ENCODE measurements at places on chromosomes 11 and 22.

DNA sequence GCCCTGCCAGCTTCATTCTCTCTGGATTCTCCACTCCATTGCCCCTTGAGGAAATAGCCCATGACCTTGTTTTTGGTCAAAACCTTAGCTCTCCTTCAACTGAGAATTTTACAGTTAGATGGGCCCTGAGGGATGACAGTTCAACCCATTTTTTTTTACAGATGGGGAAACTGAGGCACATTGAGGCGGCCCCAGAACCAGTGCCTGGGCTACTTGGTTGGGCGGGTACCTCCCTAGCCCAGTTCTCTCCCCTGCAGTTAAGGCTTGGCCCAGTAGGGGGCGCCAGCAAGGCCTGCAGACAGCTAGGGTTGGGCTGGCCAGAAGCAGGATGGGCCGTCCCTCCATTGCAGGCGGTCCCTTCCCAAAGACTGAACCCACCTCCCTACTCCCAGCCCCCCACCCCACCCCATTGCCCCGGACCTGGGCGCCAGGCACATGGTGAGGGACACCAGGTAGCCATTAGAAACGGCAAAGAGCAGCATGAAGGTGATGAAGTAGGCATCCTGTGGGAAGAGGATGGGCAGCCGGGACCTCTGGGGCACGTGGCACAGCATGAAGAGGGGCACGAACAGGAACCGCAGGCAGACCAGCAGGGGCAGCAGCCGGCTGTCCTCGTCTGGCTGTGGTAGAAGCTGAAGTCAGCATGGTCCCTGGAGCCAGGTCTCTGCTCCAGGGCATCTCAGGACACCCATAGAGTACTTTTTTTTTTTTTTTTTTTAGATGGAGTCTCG lies 7.6 kb downstream of the SLC29A2 start:
- DNase-seq: peak; percentile 92

- no peak for DNase-seq
Observed at GRCh38 chr11:36186340-36187175, 102.7 kb downstream of the COMMD9 start.

- no peak for DNase-seq
Observed at GRCh38 chr11:69335781-69336405, 41.9 kb downstream of the MYEOV start.

DNA sequence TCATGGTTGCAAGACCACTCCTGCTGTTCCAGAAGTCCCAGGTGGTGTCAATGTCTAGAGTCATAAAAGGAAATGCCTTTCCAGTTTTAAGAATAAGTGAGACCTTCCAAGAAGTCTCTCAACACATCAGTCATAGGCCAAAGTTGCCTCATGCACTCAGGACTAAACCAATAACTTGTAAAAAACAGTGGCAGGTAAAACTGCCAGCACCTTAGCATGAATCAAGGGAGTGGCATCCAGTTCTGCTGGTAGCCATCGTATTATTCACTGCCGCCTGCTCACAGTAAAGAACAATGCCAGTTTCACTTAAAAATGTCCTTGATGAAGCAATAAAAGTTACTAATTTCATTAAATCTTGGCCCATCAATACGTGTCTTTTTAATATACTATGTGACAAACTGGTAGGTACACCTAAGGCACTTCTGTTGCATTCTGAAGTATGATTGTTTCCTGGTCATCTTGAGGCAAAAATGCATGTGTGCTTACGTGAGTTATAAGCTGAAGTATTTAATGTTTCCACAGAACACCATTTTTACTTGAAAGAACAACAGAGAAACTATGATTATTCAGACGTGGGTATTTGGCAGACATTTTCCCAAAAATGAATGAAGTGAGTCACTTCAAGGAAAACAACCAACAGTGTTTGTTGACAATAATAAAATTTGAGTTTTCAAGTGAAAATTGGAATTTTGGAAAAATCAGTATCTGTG lies 125.2 kb upstream of the SNX19 start:
- DNase-seq: no peak

DNA sequence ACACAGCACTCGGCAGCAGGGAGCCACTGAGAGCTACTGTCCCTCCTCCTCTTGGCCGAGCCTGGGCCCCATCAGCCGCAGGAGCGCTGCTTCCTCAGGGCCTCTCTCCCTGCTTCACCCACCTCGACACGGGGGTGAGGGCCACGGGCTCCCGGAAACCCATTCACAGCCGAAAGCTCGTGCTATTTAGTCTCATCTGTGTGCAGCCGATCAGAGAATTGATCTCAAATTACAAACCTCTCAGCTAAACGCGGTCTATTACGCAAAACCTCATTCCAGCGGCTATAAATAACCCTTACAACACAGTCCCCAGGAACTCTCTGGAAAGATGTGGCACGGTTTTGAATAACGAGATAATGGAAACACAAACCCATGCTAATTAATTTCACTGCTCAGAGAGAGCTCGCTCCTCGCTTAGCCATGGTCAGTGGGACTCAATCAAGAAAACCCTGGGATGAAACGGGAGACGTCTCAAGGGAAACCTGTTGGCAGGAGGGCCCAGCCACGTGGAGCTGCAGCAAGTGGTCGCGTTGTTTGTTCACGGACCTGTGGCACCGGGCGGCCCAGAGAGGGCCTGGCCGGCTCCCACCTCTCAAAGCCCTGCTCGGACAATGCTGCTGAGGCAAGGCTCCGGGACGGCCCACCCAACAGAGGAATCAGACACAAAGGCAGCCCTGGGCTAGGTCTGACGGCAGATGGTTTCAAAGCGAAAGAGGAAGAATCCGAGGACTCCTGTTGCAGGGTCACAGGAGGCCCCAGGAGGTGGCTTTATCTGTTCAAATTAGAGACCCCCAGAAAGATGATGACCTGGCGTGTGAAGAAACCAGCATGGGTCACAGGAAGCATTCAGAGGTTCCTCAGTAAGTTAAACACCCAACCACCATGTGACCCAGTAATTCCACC lies 210.5 kb downstream of the CTTN start:
- DNase-seq: no peak

GRCh38 chr11:133941546-133941945 lies 15.2 kb downstream of the IGSF9B start:
- no peak for DNase-seq

GRCh38 chr11:86632499-86633269 lies 39.7 kb downstream of the ME3 start:
- DNase-seq: peak; percentile 76

GRCh38 chr22:39183991-39184585 lies 31.6 kb upstream of the CBX7 start:
- DNase-seq: no peak

DNA sequence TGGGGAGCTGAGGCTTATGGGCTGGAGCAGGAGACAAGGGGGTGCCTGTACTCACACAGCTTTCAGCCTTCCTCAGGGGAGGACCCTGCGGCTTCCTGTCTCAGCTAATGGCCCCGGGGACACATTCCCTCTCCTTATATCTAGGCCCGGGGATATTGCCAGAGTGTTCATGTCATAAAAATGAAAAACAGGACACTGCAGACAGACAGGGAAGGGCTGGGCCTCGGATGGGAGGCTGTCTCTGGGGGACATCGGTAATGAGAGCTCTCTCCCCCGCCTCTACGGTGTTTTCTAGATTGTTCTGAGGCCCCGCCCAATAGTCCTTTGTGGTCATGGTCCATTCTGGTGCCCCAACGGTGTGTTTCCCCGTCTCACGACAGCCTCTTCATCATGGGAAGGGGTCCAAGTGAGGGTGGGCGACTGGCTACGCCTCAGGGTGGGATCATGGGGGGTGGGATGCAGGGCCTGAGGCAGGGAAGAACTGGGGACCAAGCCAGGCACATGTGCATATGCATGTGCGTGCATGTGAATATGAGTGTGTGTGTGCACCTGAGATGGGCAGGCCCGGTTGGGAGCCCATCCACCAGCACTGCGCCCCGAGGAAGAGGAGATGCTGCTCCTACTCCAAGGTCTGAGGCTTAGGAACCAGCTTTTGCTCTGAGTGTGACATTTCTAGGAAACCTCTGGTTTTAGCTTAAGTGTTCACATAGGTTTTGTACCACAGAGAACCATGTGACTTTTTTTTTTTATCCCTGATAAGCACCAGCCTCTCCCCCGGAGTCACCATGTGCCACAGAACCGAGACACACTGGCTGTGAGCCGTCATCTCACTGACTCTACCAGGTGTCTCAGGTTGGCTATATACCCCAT lies 5.3 kb downstream of the ARVCF start:
- DNase-seq: no peak

- no peak for DNase-seq
Observed at GRCh38 chr22:17472932-17473331, 90.4 kb upstream of the SLC25A18 start.

- DNase-seq: no peak
Observed at GRCh38 chr22:47858773-47859306, 1096.4 kb downstream of the TBC1D22A start.

GRCh38 chr11:71568704-71569349 lies 3.5 kb downstream of the KRTAP5-10 start:
- no peak for DNase-seq

DNA sequence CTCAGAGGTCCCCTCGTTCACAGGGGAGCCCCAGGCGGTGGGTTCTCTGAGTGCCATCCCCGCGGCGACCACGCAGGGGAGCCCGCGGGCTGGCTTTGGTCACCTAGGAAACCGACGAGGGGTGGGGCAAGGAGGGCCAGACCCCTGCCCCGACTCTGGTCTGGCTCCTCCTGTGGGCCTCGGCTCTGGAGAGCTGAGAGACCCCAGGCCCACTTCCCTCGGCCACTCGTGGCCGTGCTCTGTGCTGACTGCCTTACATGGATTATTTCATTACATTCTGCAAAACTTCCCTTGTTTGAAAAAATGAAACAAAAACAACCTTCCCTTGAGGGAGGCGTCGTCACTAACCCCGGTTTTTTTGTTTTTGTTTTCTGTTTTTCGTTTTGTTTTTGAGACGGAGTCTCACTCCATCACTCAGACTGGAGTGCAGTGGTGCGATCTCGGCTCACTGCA lies 15.1 kb upstream of the CYTH4 start:
- peak; percentile 95 for DNase-seq

GRCh38 chr11:19934828-19935259 lies 222.2 kb downstream of the NAV2 start:
- DNase-seq: no peak

All from activated CD4-positive, alpha-beta T cell treated with anti-CD3 and anti-CD28 coated beads, Interleukin-2, amount 10 ng/mL, durations not matched to agents 24 days and 14 days (primary cell).